ENCODE measurements at places on chromosomes 1 and 21.

DNA sequence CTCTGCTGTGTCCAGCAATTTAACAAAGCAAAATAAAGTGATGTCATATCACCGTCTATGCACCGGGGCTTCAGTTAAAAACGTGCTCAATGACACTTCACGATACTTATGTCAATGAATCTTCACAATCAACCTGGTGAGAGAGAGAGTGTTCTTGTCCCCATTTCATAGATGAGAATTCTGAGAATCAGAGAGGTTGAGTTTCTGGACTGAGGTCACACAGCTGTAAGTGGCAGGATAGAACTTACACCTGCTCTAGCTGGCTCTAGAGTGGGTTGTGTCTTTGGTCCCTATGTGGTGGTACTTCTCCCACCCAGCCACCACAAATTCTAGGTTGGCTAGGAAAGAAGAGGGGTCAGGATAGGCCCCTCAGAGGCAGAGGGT lies 5.2 kb downstream of the NTRK1 start:
- no peak for DNase-seq

- no peak for DNase-seq
Measured at GRCh38 chr1:28417441-28417922, 47.9 kb downstream of the PHACTR4 start.

DNA sequence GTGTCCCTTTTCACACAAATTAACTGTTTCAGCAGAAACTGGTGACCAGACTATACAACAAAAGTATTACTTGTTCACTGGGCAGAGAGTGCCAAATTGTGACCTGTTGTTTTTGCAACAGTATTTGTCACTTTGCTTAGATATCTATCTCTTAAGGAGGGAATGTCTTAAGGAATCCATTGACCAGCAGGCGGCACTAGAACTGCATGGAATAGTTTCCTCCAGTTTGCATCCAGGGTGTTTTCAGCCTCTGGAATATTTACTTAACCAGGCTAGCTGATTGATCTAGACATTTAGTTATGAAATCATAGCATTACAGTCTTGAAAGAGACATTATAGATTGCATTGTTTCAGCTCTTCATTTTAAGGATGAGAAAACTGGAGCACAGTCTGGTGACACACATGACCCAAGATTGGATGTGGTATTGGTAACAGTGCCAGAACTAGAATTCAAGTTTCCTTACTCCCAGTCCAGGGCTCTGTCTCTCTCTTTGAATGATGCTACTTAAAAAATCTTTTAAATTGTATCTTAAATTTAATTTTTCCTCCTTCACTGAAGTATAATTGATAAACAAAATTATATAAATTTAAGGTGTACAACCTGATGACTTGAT lies 16.9 kb downstream of the RPTN start:
- DNase-seq, result no peak

- DNase-seq, result no peak
Measured at GRCh38 chr1:245987577-245987976, 519.5 kb downstream of the SMYD3 start.

GRCh38 chr21:21182401-21183010 lies 184.3 kb downstream of the NCAM2 start:
- DNase-seq, result no peak

- DNase-seq, result no peak
Measured at GRCh38 chr21:19463966-19464365, 1060.4 kb upstream of the TMPRSS15 start.

GRCh38 chr1:9595968-9596340 lies 7.2 kb downstream of the TMEM201 start:
- DNase-seq, result no peak

- no peak for DNase-seq
Measured at GRCh38 chr1:59368008-59368670, 71.2 kb downstream of the FGGY start.

DNA sequence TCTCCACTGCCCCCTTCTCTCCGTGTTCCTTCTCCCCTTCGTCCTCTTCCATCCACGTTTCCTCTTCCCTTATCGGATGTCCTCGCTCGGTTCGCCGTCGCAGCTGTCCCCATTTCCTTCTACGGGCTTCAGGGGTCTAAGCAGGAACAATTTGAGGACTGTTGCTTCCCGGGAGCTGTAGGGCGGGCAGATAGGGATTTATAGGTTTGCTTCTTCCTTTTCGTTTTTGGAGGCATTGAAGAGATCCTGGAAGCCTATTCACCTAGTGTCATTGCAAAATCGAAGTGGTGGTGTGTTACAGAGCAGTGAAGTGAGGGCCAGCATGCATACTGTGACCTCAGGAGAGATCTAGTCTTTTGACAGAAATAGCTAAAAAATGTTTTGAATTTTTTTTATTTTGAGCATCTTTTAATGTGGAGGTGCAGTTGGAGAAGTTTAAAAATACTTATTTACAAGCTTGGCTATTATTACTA lies 897 bp downstream of the ZYG11B start:
- no peak for DNase-seq

GRCh38 chr1:150820730-150821512 lies 12.9 kb upstream of the CTSK start:
- DNase-seq, result no peak

DNA sequence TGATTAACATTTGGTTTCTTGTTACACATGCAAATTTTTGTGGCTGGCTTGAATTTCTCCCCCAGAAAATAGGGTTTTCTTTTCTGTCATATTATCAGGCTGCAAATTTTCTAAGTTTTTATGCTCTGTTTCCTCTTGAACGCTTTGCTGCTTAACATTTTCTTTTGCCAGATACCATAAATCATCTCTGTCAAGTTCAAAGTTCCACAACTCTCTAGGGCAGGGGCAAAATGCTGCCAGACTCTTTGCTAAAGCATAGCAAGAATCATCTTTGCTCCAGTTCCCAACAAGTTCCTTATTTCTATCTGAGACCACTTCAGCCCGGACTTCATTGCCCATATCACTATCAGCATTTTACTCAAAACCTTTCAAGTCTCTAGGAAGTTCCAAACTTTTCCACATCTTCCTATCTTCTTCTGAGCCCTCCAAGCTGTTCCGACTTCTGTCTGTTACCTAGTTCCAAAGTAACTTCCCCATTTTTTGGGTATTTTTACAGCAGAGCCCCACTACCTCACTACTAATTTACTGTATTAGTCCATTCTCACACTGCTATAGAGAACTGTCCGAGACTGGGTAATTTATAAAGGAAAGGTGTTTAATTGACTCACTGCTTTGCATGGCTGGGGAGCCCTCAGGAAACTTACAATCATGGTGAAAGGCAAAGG lies 486.9 kb upstream of the NCAM2 start:
- DNase-seq, result no peak

GRCh38 chr1:48730164-48730910 lies 46.4 kb downstream of the BEND5 start:
- DNase-seq, result no peak

DNA sequence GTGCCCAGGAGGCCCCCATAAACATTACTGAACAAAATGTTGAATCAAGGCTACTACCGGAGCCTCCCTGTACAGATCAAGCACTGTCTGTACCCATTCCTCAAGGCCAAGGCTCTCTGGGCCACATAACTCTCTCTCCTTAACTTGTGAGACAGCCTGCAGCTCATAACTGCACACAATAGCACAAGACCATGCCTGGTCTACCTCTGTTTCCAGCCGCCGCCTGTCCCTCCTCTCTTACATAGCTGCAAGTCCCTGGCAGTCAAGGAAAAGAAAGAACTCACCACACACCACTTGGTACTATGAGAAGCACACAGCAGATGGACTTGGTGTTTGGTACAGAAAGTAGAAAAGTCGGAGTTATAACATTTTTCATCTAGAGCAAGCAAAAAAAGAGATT lies 91.1 kb downstream of the SSBP3 start:
- DNase-seq, result no peak

DNA sequence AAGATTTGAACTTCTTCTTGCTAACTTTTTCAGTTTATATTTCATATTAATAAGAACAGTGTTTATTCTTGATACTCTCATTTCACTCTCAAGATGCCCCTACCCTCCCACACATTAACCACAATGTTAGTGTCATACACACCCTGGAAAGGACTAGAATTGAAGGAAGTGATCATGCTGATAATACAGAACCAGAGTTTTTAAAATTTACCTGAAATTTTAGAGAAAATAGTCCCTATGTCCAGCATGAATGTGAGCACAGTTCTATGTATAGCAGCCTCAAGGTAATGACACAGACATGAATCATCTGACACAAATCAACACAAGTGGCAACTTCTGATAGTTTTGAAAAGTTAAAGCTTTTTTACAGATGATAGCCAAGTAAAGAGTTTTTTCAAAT lies 26.0 kb downstream of the RGS1 start:
- no peak for DNase-seq

DNA sequence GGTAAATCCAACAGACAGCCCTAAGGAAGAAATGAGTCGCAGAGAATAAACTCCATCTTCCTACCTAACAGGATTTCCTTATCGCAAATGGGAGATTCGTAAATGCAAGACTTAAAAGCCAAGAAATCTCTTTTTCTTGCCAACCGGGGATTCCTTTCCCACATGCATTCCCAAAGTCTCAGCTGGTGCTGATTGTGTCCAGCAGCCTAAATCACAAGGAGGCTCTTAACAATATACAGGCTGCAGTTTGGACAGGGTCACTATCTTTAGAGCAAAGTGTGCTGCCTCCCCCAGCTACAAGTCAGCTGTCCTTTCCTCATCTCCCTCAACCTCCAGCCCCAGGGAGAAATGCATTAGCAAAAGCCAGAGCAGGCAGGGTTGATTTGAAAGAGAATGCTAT lies 189.8 kb upstream of the PLXNA2 start:
- DNase-seq, result no peak

DNA sequence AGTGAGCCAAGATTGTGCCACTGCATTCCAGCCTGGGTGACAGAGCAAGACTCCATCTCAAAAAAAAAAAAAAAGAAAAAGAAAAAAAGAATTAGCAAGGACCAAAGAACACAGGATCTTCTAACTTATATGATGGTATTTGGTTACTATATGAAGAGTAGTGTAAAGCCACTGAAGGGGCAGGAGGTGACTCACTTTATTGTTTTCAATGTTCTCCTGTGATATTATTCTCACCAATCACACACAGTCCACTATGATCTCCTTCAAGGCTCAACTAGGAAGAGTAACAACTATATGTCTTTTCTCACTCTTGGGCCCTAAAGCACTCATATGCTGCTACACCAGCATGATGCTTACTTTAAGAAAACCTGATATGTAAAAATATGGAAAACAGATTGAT lies 26.7 kb downstream of the RC3H1 start:
- DNase-seq, result no peak

DNA sequence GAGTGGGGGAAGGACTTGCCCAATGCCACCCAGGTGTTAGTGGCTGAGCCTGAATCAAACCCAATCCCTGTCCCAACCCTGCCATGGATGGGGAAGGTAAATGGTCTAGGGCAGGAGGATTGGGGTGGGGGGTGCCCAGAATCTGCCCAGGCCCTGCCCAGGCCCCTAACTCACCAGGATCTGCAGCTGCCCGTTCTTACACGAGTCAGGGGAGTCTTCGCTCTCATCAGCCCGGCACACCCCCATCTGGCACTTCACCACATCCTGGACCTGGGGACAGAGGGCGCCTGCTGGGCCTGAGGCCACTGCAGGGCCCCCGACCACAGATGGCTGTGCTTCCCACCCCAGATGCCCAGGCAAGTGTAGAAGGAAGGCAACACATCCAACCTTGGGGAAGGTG lies 28.5 kb upstream of the COL16A1 start:
- no peak for DNase-seq

DNA sequence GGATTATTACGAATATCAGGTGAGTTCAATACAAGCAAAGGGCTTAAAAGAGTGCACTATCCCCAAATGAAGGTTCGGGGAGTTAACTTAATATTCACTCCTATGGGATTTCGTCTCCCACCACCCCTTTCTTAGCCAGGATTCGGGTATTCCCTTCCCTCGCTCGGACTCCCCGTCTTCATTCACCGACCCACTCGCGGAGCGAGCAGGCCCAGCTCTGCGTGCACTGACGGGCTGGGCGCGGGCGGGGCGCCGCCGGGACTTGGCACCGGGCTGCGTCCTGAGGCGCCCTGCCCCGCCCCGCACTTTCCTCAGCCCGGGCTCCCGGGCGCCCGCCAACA lies 7.7 kb upstream of the MPZL1 start:
- no peak for DNase-seq
